ENCODE measurements at places on chromosomes 1 and 21.

DNA sequence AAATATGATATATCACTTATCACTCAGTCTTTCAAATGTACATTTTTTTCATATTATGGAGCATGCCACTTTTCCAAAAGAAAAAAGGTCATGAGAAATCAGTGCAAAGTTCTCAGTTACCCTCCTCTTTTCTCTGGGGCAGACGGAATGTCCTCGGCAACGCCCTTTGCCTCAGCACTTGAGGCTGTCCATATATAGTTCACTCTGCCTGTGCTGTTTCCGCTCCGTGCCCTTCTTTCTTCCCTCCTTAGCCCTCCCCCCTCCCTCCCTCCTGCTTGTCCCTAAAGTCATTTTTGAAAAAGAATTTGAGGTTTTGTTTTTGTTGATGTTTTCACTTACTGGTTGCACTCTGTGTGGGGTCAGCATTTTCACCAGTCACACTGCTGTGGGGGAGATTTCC, 5.4 kb downstream of the BARHL2 start:
- H3K27me3 ChIP-seq: peaks cover 100% of the 10 kb centered on the region
- no peaks in the 10 kb centered on the region for H3K36me3 ChIP-seq
- ATAC-seq: no peak
- no peak overlapping the region for H3K27ac ChIP-seq
- no peak overlapping the region for H3K4me3 ChIP-seq

DNA sequence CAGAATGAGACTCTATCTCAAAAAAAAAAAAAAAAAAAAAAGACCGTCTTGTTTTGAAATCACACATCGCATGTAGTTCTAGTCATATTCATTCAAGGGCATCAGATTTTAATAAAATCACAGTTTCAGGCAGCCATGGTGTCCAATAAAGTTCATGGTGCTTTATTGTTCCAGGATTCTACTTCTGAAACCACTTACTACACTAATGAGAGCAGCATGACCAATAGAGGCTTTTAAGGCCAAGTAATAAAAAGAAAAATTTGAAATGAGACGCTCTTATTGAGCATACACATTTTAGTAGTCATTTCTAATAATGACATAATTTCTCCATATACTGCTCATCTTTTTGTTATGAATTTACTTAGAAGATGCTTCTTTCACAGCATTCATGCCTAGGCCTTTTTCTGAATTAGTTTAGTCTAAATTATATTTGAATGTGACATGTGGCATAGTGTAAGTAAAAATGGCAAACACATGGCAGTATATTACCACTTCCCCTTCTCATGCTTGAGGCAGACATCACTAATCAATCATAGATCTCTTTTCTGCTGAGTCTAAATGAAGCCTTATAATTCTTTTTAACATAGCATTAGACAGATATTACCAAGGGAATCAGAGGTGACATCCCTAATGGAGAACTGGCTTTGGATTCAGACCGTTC, 18.5 kb downstream of the NTMT2 start:
- H3K27me3 ChIP-seq: no peaks in the 10 kb centered on the region
- ATAC-seq: no peak
- no peaks in the 10 kb centered on the region for H3K4me1 ChIP-seq
- H3K36me3 ChIP-seq: no peaks in the 10 kb centered on the region
- H3K27ac ChIP-seq: no peak overlapping the region

- ATAC-seq: no peak
- no peaks in the 10 kb centered on the region for H3K36me3 ChIP-seq
- peaks cover 25% of the 10 kb centered on the region for H3K4me1 ChIP-seq
- no peak overlapping the region for H3K4me3 ChIP-seq
Measured at GRCh38 chr1:168598892-168599291, 22.5 kb downstream of the XCL1 start.

DNA sequence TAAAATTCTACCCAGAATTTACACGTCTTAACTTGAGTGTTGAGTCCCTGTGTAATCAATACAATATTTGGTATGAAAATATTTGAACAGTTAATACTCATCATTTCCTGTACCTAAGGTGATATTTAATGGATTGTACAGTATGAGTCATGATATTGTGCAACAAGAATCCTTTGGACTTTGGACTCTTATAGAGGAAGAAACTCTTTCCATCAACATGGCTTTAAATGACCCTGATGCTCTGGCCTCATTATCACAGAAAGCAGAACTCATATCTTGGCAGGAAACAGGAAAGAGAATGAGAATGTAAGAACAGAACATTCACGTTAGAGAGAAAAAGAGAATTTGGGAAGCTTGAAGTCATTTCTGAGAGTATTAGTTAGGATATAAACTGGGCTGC, 168.8 kb upstream of the B3GALT2 start:
- H3K27me3 ChIP-seq: no peaks in the 10 kb centered on the region
- H3K36me3 ChIP-seq: no peaks in the 10 kb centered on the region
- H3K4me3 ChIP-seq: no peak overlapping the region
- no peaks in the 10 kb centered on the region for H3K4me1 ChIP-seq
- no peak for ATAC-seq
- H3K27ac ChIP-seq: no peak overlapping the region

- ATAC-seq: no peak
- H3K36me3 ChIP-seq: no peaks in the 10 kb centered on the region
- H3K27me3 ChIP-seq: no peaks in the 10 kb centered on the region
- no peaks in the 10 kb centered on the region for H3K4me1 ChIP-seq
- H3K4me3 ChIP-seq: no peak overlapping the region
- H3K27ac ChIP-seq: no peak overlapping the region
Measured at GRCh38 chr1:194535369-194535768, 1349.0 kb upstream of the B3GALT2 start.

DNA sequence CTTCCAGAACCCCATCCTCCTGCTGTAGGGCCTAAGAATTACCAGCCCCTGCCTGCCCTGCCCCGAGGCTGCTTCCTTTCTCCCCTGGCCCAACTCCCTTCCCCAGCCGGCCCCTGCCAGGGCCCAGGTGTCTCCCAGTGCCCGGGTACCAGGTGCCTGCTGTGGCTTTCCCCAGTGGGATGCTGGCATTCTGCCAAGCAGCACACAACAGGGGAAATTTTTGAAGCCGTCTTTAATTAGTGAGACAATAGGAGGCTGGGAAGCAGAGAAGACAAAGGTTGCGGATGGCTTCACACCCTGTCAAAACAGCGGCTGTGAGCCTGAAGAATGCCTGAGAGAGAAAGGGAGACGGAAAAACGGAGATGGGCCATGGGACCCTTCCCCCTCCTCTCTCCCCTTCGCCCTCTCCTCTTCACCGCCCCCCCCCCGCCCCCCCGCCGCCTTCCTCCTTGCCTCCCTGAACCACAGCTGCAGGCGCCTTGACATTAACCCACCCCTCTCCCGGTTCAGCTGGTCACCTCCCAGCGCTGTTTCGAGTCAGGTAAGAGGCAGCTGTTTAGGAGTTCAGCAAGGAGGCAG, 33.6 kb downstream of the LRRN2 start:
- no peaks in the 10 kb centered on the region for H3K27me3 ChIP-seq
- no peak overlapping the region for H3K27ac ChIP-seq
- H3K36me3 ChIP-seq: no peaks in the 10 kb centered on the region
- peak; percentile 23 for ATAC-seq

DNA sequence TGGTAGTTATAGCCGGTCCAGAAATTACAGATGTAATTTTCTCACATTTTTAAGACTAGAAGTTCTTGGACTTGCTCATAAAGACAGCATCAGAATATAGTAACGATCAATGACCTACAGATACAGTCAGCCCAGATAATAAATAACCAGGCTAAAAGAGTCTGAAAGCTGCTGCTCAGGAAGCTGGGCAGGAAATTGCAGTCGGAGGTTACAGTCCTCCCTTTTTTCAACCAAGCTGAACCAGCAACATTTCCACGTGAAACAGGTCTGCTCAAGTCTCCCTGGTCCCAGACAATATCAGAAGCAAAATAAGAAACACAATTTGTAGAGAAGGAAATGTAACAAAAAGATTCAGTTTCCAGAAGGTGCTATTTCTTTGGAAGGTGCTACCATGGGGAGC, 457.4 kb downstream of the SIPA1L2 start:
- no peaks in the 10 kb centered on the region for H3K36me3 ChIP-seq
- no peak overlapping the region for H3K4me3 ChIP-seq
- no peak for ATAC-seq
- no peaks in the 10 kb centered on the region for H3K4me1 ChIP-seq

DNA sequence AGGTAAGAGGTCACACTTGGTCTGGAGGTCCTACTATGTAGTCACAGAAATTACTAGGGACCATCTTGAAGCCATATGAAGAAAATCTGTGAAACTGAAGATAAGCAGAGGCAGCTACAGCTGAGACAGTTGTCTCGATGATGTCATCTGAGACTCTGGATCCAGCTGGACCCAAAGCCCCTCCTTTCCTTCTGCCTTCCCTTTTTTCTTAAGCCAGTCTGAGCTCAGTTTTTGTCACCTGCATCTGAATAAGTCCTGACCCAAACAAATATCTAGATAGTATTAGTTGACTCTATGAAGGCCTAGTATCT, 143.3 kb downstream of the ETS2 start:
- no peaks in the 10 kb centered on the region for H3K4me1 ChIP-seq
- no peak overlapping the region for H3K4me3 ChIP-seq
- no peak overlapping the region for H3K27ac ChIP-seq
- no peaks in the 10 kb centered on the region for H3K36me3 ChIP-seq
- no peaks in the 10 kb centered on the region for H3K27me3 ChIP-seq
- ATAC-seq: no peak

GRCh38 chr1:118381197-118381869, 196.3 kb upstream of the SPAG17 start:
- no peak for ATAC-seq
- H3K36me3 ChIP-seq: no peaks in the 10 kb centered on the region
- H3K4me1 ChIP-seq: no peaks in the 10 kb centered on the region
- no peak overlapping the region for H3K27ac ChIP-seq
- no peaks in the 10 kb centered on the region for H3K27me3 ChIP-seq

- H3K27ac ChIP-seq: no peak overlapping the region
- H3K4me1 ChIP-seq: peaks cover 2% of the 10 kb centered on the region
- no peaks in the 10 kb centered on the region for H3K27me3 ChIP-seq
- peaks cover 14% of the 10 kb centered on the region for H3K36me3 ChIP-seq
Measured at GRCh38 chr1:43396059-43396458, 6.4 kb downstream of the SZT2 start.

DNA sequence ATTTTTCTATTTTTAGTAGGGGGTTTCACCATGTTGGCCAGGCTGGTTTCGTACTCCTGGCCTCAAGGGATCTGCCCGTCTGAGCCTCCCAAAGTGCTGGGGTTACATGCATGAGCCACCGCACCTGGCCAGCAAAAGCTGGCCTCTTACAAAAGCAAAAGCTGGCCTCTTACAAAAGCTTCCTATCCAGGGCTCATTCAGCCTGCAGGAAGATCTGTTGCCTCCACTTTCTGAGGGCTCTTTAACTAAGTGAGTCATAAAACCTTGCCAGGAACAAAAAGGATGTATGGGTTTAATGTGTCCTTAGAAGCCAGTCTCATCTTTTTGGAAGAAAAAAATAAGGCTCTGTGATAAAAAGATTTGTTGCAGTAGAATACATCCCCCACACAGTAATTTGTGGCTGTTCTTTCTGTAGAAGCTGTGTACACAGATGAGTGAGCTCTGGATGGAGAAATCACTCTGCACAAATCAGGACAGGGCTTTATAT, 15.0 kb downstream of the HTR1D start:
- H3K4me3 ChIP-seq: no peak overlapping the region
- no peak for ATAC-seq
- no peaks in the 10 kb centered on the region for H3K4me1 ChIP-seq
- no peaks in the 10 kb centered on the region for H3K36me3 ChIP-seq

- H3K27ac ChIP-seq: no peak overlapping the region
- no peak for ATAC-seq
- H3K4me3 ChIP-seq: no peak overlapping the region
Measured at GRCh38 chr1:92577261-92577895, 90.7 kb upstream of the GFI1 start.

GRCh38 chr1:39609618-39610331, 29.7 kb downstream of the HEYL start:
- ATAC-seq: peak; percentile 77
- peak overlapping the region; percentile 9 for H3K4me3 ChIP-seq
- H3K36me3 ChIP-seq: no peaks in the 10 kb centered on the region

- no peak overlapping the region for H3K27ac ChIP-seq
- H3K36me3 ChIP-seq: no peaks in the 10 kb centered on the region
- ATAC-seq: no peak
- H3K4me1 ChIP-seq: no peaks in the 10 kb centered on the region
Measured at GRCh38 chr1:64135462-64136223, 67.8 kb upstream of the UBE2U start.

DNA sequence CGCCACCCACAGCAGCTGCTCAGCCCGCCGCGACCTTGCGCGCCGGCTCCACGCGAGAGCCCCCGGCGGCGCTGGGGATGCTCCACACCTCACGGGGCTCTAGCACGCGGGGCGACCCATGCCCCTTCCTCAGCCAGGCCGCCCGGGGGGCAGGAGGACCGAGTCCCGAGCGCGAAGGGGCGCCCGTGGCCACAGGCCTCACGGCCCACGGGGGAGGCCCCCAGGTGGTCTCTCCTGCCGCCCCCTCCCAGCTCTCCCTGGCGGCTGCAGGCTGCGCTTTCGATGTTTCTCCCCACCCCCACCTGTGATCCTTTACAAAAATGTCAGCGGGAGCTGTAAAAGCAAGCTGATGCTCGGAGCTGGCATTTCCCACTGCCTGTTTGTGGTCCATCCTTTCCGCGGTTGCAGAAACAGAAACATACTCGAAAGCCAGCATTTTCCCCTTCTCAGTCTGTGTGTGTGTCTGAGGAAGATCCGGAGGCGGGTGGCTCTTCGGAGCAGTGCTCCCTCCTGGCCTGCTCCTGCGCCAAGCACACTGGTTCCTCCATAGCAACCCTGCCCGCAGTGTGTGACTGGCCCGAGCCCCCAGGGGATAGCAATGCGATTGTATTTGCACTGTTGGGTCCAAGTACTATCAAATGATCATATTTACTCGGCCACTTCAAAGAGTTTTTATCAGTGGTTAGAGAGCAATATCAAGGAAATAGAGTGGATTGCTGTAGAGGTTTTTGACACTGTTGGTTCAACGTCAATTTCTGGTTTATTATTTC, 2.1 kb downstream of the KIF26B start:
- peak; percentile 14 for ATAC-seq
- H3K27ac ChIP-seq: no peak overlapping the region
- peaks cover 45% of the 10 kb centered on the region for H3K4me1 ChIP-seq

Data from gastroesophageal sphincter (tissue), 4 donors.